NCI-H187 treated with DMSO at 0.1 percent for 48 hours (cell line): ENCODE measurements at places on chromosomes 6 and 20.

DNA sequence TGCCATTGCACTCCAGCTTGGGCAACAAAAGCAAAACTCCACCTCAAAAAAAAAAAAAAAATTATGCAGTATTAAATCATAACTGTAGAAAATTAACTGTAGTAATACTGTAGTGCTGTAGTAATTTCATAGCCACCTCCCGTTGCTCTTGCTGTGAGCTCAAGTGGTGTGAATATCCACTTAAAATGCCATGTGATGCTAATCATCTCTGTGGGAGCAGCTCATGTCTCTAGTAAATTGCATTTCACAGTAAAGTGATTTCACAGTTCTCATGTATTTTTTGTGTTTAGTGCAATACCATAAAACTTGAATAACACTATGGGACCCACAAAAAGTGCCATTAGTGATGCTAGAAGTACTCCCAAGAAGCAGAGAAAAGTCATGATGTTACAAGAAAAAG is 14.4 kb upstream of the FAM217A start:
- DNase-seq, result no peak

- DNase-seq, result no peak
Measured at GRCh38 chr6:147035886-147036285, 168.3 kb upstream of the STXBP5 start.

DNA sequence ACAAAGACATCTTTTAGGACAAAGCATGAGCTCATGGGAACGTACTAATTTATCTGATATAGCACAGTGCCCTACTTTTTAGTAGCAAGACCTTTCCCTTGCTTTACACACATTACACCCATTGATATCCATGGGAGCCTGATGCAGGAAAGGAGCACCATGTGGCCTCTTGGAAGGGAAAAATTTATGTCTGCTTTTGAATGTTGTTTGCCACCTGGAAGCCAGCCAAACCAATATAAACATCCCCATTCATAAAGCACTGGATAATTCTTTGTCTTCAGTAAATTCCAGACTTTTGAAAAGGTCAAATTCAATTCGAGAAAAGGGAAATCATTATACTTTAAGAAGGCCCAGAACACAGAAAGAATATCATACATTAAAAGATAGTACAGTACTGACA is 152.3 kb upstream of the BEND6 start:
- DNase-seq, result no peak

GRCh38 chr6:1916334-1917070 is 306.8 kb downstream of the FOXC1 start:
- DNase-seq, result no peak

DNA sequence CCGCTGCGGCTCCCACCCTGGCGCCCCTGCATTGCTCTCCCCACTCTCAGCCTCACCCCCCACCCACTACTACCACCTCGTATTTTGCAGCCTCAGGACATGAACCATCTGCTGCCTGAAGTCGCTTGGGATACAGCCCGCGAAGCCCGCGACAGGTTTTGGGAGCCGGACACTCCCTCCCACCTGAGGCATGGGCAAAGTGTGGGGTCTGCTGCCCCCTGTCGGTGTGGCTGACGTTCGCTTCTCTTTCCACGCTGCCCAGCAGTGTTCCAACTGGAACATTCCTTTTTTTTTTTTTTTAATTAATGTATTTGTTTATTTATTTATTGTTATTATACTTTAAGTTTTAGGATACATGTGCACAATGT is 15.3 kb upstream of the LPA start:
- no peak for DNase-seq

- no peak for DNase-seq
Measured at GRCh38 chr6:167682125-167682524, 144.6 kb upstream of the AFDN start.

DNA sequence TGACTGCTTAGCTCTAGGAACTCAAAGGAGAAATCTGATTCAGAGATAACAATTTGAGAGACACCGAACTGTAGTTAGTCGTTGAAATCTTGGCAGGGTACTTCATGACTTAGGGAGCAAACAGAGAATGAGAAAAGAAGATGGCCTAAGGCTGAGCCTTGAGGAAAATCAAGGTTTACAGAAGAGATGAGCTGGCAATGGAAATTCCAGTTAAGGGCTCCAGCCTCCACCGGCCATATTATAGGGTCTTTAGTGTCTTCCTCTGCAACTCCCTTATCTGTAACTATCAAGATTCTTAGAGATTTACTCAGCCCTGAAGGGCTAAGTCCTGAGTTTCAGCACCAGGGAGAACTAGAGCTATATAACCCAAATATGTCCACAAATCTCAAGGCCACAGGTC is 26.6 kb downstream of the KCNK17 start:
- DNase-seq, result no peak

DNA sequence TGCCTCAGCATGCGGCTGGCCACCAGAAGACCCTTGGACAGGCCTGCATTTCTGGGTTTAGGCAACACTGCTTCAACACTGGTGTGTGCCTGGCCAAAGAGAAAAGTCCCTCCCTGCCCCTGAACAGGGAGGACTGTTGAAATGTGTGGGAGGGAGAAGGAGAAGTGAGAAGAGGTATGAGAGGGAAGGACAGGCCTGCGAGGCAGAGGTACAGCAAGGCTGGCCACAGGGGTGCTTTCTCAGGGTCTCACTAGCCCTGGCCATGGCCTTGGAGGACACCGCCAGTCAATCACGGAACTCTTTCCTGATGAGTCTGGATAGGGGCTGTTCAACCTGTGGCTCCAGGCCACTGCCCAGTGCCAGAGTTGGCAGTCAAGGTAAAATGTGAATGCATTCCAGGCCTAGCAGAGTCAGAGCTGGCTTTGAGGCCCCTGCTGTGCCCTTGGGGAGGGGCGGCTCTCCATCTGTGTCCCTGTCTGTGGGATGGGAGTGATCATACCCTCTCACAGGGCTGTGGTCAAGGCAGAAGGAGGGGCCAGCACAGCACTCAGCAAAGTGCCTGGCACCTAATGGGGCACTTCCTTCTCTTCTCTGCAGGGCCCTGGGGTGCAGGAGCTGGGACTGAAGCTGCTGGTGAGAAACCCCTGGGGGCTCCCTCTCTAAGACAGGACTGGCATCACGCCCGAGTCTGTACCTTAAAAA is 43.2 kb upstream of the CDH22 start:
- DNase-seq, result no peak

DNA sequence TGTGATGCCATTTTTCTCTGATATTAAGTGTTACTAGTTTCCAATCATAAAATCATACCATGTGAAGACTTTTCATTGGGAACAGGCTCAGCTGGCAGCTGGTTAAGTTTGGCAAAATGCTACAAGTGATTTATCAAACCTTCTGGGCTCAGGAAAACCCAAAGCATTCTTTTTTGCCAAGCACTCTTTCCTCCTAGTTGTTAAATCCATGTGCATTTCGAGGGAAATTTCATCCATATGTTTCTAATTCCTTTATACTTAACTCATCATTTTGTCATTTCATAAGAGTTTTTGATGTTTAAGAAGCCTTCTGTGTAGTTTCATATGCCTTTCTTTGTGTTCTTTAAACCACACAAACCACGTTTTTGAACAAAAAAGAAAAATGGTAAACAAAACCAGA is 217.6 kb upstream of the PDE10A start:
- DNase-seq, result no peak

DNA sequence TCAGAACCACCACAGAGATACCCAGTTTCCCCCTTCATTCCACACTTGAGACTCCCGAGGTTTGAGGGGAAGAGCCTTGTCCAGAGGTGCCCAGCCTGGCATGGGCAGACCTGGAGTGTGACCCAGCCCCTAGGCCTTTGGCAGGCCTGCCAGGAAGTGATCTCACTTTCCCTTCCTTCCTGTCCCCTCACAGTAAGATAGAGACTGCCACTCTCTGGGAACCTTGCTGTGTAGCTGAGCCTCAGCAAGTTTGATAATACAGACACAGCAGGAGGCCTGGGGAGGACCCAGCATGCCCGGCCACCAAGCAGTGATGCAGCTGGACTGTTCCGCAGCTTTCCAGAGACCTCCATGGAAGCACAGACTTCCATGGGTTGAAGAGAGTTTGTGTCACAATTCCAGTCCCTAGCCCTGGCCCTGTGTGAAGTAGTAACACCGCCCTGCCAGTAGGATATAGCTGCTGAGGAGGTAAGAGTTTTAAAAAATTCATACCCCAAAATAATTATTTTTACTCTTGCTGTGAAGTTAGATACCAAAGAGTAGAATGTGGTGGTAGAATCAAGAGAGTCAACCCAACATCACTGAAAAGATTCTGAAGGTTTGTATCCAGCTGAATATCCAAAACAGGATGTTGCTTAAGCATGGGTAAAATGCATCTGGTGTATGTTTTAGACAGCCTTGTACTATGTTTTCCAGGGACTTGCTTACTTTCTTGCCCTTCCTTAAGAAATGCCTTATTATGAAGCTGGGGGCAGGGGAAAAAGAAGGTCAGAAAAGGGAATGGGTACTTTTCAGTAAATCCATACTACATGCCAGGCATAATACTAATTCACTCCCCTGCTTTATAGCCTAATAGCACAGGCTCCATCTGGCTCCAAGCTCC is 16.3 kb downstream of the PKIG start:
- no peak for DNase-seq

GRCh38 chr20:10433014-10433622 is 904 bp downstream of the MKKS start:
- no peak for DNase-seq

DNA sequence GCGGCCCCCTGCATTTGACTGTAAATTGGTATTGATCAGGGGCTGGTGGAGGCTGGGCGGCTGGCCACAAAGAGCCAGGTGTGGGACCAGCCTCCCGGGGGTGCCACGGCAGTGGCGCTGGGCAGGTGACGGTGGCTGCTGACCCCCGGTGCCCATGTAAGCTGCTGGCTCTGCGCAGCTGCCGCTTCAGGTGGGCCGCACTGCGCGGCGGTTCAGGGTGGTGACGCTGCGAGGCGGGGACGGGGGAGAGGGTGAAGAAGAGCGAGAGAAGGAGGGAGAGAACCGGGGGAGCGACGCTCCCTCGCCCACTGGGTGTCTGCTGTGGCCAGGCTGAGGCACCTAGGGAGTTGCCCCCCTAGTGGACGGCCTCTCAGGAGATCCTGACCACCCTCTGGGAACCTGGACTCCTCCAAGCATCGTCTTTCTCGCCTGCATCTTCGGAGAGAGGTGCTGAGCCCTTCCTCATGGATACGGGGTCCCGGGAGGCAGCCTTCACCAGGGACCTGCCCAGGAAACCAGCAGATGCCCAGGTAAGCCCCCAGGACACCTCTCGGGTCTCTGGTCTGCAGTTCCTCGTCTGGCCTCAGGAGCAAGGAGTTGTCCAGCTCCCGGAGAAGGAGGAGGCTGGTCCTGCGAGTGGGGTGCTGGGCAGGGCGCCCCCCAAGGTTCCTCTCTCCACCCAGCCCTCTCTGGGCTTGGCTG is 77.5 kb upstream of the GATA5 start:
- no peak for DNase-seq

DNA sequence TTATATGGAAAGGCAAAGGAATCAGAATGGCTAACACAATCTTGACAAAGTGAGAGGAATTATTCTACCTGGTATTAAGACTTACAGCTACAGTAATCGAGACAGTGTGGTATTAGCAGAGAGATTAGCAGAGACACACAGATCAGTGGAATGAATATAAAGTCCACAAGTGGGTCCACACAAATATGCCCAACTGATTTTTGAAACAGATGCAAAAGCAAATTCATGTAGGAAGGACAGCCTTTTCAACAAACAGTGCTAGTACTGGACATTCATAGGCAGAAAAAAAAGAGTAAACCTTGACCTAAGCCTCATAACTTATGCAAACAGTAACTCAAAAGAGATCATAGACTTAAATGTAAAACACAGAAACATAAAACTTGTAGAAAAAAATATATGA is 22.6 kb downstream of the HACE1 start:
- no peak for DNase-seq

- DNase-seq, result no peak
Measured at GRCh38 chr6:6741264-6741663, 152.7 kb downstream of the LY86 start.

- DNase-seq, result no peak
Measured at GRCh38 chr6:108145639-108146038, 20.2 kb upstream of the NR2E1 start.
